ENCODE measurements at places on chromosomes 5 and 9. TPM values are rescaled to one million over a fixed set of nuclear protein-coding genes. Genes with fewer than 3 reads are reported as not detected.

Gene LMX1B
- not detected for polyA plus RNA-seq

GRCh38 chr5:103428923-103429322 lies 133.7 kb downstream of the NUDT12 start:
- no peak for DNase-seq
- H3K27me3 ChIP-seq: no peaks in the 10 kb centered on the region

GRCh38 chr5:90586469-90586868 lies 27.9 kb downstream of the ADGRV1 start:
- H3K27me3 ChIP-seq: no peaks in the 10 kb centered on the region
- no peak overlapping the region for H3K27ac ChIP-seq
- no peak for DNase-seq
- H3K4me3 ChIP-seq: no peak overlapping the region
- no peaks in the 10 kb centered on the region for H3K36me3 ChIP-seq

DNA sequence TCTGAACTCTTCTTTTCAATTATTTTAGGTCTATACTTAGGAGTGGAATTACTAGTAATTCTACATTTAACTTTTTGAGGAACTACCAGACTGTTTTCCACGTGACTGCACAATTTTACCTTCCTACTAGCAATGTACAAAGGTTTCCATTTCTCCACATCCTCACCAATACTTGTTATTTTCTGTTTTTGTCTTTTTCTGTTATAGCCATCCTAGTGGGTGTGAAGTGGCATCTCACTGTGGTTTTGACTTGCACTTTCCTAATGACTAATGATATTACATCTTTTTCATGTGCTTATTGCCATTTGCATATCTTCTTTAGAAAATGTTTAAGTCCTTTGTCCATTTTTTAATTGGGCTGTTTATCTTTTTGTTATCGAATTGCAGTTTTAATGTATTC lies 136.9 kb upstream of the EGFLAM start:
- H3K27me3 ChIP-seq: no peaks in the 10 kb centered on the region
- H3K36me3 ChIP-seq: no peaks in the 10 kb centered on the region

DNA sequence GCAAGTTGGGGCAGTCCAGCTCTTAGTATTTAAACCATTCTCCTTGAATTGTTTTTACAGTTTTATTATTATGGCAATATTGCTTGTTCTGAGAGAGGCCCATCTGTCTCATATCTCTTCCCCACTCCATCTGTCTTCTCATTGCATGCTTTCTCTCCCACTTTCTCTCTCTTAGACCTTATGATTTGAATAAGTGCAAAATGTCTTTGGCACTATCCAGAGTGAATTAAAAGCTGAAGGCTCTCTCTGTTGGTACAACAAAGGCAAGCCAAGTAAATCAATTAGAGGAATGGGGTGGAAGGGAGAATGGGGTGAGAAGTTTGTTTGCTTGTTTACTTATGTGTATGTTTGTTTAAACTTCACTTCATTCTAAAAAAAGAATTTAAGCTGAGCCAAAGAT lies 195.3 kb upstream of the RFX3 start:
- H3K27ac ChIP-seq: no peak overlapping the region
- DNase-seq: no peak
- H3K27me3 ChIP-seq: no peaks in the 10 kb centered on the region
